ENCODE measurements at places on chromosomes 1 and 21. TPM values are rescaled to one million over a fixed set of nuclear protein-coding genes. Genes with fewer than 3 reads are reported as not detected.

DNA sequence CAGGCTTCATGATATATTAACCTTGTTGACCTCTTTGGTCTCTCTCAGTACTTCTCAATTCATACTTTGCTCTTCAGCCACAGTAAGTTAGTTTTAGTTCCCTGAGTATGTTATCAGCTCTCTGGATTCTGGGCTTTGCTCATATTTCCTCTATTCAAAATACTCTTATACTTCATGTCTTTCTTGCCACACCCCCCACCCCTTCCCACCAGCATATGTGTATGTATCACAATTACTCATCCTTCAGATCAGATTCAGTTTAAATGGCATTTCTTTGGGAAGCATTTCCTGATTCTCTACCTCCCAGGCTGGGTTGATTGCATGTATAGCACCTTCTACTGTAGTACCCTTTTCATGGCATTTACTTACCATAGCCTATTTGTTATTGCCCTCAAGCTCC lies 28.3 kb downstream of the SLC30A7 start:
- no peak for DNase-seq

DNA sequence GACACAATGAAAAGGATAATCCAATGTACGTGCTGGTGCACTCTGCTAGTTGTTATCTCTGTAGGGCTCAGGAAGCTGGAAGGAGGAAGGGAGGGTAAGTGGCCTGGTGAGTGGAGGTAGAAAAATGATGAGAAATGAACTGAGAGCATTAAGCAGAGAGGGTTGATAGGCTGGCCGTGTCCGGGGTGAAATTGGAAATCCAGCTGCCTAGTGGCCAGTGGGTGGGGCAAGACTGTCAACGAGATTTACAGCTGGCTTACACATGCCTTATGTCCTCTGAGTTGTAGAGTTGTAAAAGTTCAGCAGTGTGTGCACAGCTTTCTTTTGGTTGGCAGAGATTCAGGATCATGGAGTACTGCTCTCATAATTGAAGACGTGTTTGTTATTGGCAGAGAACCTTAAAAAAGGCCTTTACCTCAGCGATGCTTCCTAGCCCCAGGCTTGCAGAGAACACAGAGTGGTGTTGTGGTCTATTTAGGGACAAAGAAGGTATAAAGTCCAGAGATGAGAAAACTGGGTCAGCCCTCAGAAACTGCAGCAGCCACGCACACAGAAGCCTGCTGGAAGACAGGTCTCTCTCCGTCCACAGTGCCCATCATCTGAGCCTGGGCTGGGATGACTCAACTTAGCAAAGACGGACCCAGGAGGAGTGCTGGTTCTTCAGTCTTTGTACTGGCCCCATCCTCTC lies 132.4 kb downstream of the EDEM3 start:
- no peak for DNase-seq

DNA sequence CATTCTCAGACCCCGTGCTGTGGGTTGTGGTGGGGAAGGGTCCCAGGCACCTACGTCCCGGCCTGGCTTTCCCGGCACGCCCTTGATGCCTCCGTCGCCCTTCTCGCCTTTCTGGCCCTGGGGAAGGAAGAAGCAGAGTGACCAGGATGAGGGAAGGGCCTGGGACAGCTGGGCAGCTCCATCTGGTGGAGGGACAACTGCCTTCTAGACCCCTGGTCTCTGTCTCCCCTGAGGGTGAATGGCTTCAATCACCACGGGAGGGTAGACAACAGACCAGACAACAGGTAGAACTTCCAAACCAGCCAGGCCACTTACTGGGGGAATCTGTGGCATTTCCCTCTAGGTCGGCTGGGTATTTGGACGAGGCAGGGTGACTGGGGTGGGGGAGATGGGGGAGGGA lies 11.9 kb downstream of the COL16A1 start:
- DNase-seq = no peak

Gene PTPRC
- total RNA-seq = not detected

Gene TEDDM1
- not detected for total RNA-seq
